ENCODE measurements at places on chromosomes 5 and 9.

GRCh38 chr5:173395257-173395932 is 67.2 kb upstream of the STC2 start:
- peak; percentile 51 for DNase-seq

GRCh38 chr5:131513780-131514179 is 121.2 kb downstream of the RAPGEF6 start:
- DNase-seq: no peak

DNA sequence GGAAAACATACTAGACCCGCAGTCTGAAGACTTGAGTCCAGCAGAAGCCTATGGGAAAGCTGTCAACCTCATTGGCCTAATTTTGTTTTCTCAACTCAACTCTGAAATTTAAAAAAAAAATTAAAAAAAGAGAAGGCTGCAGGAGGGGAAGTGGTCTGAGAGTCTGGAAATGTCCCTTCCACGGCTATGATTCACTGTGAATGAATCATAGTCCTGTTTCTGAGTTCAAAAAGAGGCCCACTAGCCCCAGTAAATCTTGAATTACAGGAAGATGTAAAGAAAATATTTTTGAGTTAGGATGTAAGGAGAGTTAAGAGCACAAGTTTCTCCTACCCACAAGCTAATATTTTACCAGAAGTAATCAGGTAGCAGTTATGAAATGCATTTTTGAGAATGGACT is 565.5 kb upstream of the DMAC1 start:
- DNase-seq: no peak

- DNase-seq: no peak
These were observed 78.3 kb upstream of the SEMA6A start for GRCh38 chr5:116652903-116653302.

DNA sequence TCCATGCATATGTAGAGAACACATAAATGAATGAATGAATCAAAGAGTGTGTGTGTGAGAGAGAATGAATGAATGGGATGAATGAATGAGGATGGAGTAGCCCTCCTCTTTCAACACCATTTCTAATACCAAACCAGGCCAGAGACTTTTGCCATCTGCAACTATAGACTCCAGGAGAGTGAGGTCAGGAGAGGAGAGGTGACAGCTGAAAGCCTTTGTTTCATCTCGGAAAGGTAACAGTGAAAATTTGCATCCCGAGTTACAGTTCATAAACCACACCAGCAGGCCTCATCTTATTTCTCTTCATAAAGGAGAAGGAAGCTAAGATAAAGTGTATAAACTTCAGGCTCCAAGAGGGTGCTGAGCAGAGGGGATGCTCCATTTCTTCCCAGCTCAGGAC is 255.3 kb upstream of the KLF4 start:
- DNase-seq: no peak

- DNase-seq: no peak
These were observed 136.4 kb downstream of the ADAMTS2 start for GRCh38 chr5:179208706-179209358.

GRCh38 chr9:69363191-69363590 is 38.2 kb downstream of the ENTREP1 start:
- no peak for DNase-seq

GRCh38 chr5:102283102-102283797 is 12.8 kb downstream of the SLCO4C1 start:
- DNase-seq: no peak

DNA sequence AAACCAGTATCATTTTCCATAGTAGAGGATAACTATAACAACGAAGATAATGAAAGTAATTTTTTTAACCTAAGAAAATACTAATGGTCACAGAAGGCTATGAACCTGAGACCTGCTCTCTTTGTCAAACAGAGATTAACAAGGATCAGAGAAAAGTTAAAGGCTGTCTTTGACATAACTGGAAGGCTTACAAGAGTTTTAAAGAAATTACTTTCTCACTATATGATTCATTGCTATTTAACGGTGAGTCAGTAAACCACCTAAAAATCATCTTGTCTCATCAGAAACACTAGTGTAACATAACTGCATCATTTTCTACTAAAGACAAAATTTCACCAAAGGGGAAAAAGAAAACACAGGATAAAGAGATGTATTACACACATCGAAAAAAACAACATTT is 19.3 kb downstream of the MLANA start:
- no peak for DNase-seq

GRCh38 chr9:126055381-126055985 is 271.1 kb upstream of the MVB12B start:
- no peak for DNase-seq

GRCh38 chr5:128637031-128637430 is 99.0 kb upstream of the FBN2 start:
- no peak for DNase-seq

DNA sequence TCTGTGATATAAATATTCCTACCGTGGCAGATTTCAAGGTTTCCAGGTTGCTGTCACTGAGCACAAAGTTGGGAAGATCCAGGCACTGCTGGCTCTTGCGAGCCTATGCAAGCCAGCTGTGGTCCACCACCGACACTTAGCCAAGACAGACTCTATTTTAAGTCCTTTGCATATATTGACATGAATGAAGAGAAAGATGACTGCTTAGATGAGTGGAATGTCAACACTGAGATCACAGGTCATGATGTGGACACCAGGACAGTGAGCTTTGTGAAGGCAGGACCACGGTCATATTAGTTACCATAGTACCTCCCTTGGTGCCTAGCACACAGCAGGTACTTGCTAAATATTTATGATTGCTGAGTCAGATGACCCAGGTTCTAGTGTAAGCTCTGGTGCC is 217.0 kb downstream of the PAPPA start:
- DNase-seq: peak; percentile 54

GRCh38 chr5:174729075-174729680 is 4.8 kb downstream of the MSX2 start:
- no peak for DNase-seq

GRCh38 chr5:172668594-172669071 is 27.6 kb downstream of the NEURL1B start:
- no peak for DNase-seq

- DNase-seq: peak; percentile 45
These were observed 184.0 kb downstream of the SLF1 start for GRCh38 chr5:94802450-94802849.

DNA sequence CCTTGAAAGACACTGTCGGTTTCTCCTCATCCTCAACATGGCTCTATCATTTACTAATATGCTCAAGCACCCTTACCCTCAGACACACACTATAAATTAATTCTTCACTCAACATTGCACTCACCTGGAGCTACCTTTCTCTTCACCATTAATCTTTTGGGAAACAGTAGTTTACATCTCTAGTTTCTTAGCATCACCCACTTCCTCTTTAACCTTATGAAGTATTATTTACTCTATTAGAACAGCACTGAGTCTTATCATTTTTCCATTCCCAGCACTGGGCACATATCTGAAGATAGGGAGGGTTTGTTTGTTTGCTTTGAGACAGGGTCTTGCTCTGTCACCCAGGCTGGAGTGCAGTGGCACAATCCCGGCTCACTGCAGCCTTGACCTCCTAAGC is 213.5 kb downstream of the SMARCA2 start:
- DNase-seq: no peak

- DNase-seq: no peak
These were observed 42.1 kb upstream of the TAF11L2 start for GRCh38 chr5:17455942-17456341.

DNA sequence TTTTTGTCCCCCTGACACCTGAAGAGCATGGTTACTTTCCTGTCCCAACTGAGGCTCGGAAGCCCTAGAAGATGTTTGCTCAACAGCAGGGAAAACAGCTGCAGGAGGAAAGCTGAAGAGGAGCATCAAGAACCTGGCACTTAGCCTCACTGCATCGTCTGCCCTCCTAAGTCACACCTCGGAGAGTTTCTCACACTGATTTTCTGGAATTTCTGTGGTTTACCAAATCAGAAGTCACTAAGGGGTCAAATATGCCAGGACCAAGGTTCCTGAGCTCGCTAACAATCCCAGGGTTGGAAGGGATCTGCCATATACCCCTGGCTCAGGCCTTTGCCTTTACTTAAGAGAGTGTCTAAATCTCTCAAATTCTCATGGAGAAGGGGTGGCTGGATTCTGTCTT is 5.3 kb downstream of the IL12B start:
- DNase-seq: no peak

DNA sequence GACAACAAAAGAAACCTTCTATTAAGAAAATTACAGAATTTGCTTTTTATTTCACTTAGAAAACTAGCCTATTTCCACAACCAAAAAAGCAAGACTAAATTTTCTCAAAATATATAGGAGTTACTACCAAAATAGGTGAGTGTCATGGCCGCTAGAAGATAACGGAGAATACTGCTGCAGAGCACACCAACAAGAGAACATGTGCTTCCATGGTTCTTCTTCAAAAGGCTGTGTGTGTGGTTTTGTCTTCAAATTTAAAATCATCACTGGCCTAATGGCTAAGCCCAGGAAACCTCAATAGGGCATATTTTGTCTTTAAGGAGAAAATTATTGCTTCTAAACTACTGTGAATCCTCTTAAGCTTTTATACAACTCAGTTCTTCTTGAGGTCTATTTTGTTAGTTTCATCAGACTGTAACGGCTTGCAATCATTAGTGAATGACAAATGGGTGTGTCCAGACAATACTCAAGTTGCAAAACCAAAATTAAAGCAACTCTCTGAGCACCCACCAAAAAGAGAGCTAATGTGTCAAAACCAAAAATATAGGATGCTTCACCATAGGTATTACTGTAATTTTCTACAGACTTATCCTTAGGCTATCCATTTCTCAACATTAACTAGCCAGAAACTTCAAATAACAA is 3.3 kb downstream of the SETX start:
- DNase-seq: no peak

DNA sequence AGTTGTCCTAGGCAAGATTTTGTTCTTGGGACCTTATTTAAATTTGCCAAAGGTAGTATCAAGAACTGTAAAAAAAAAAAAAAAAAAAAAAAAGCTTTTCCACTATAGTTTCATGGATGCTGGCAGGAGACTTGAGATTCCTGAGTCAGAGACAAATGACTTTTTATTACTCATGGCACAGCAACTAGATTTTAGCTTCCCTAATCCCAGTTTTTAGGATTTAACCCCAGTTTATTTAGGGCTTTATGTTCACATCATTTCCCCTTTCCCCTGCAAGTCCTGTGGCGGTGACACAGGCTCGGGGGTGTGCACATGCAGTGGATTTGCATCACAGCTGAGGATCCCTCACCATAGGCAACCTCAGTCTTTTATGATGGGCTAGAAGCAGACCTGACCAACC is 144.9 kb downstream of the GOLPH3 start:
- DNase-seq: no peak

GRCh38 chr9:20022410-20022809 is 233.6 kb upstream of the SLC24A2 start:
- DNase-seq: no peak

- DNase-seq: no peak
These were observed 126.3 kb downstream of the HMHB1 start for GRCh38 chr5:143938230-143938629.

DNA sequence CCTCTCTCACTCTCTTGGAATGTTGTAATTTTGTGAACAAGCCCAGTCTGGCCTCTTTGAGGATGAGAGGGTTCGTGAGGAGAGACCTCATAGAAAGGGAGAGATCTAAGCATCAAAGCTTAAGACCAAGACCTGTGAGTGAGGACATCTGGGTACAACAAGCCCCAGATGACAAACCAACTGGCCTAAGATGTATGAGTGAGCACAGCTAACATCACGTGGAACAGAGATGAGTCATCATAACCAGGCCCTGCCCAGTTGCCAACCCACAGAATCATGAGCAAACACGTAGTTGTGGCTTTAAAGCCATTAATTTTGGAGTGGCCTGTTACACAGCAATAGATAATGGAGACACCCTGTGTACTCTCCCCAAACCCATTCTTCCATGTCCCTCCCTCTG is 439.1 kb upstream of the KIF2A start:
- no peak for DNase-seq

GRCh38 chr5:97839341-97840086 is 656.5 kb upstream of the RIOK2 start:
- DNase-seq: no peak

DNA sequence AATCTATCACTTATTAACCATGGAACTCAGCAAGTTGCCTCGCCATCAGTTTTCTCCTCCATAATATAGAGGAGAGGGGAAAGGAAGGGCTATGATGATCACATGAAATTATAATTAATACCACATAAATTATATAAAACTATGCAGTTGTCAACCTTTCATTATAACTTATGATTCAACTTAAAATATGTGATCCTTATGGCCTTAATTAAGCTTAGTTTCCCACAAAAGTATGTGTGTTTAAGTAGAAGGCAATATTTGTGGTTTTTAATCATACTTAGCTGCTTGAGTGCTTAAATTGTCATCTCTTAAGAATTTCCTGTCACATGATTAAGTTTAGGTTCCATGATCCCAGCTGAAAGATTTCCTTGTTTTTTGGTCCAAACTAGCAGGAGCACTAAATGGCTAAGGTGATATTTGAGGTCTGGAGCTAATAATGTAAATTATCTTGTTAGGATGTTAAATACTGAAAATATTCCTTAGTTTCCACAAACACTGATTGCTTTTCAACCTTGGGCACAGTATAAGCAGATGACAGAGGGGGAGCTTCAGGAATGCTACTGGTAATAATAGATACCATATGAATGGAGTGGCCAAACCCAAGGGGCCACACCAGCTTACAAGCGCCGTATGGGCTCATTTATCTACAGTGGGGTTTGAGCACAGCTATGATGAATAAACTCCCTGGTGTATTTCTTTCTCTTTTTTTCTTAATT is 26.4 kb upstream of the F2R start:
- no peak for DNase-seq

DNA sequence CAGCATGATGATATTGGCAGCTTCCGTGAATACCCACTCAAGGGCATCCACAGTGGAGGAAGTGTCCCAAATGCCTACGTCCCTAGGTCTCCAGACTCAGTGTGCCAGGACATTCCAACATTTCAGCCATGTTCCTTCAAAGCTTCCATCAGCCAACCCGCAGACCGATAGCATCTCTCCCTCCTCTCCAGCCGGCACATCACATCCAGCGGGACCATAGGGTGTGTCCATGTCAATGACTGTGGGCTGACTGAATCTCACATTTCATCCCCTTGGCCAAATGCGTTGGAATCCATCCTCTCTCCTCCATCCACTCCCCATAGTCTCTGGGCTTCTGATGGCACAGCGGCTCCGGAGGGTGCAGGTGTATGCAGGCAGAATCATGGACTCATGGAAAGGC is 22.2 kb upstream of the GFPT2 start:
- no peak for DNase-seq

DNA sequence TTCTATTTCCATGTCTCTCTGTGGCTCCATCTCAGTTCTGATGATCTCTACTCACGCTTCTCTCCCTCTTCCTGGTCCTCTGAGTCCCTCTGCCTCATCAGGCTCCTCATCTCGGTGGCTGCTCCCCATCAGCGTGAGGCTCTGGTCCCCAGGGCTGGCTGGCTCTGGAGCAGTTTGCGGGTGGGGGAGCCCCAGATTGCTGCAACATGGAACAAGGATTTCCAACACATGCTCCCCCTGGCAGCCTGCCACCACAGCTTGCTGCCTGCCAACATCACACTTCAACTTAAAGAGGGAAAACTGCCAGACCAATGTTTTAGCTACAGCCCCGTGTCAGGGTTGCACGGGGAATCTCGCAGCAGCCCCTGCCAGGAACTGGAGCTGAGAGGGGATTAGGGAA is 77.2 kb upstream of the NEK6 start:
- DNase-seq: peak; percentile 22
